ENCODE measurements at places on chromosomes 12 and 14. TPM values are rescaled to one million over a fixed set of nuclear protein-coding genes. Genes with fewer than 3 reads are reported as not detected.

The DBX2 gene
- total RNA-seq = not detected

- H3K27ac ChIP-seq = no peak overlapping the region
- no peak for DNase-seq
- no peaks in the 10 kb centered on the region for H3K27me3 ChIP-seq
- H3K4me1 ChIP-seq = no peaks in the 10 kb centered on the region
- H3K4me3 ChIP-seq = no peak overlapping the region
Observed at GRCh38 chr14:29370024-29370423, 557.6 kb downstream of the PRKD1 start.

- H3K4me1 ChIP-seq = no peaks in the 10 kb centered on the region
- H3K27me3 ChIP-seq = no peaks in the 10 kb centered on the region
- no peak overlapping the region for H3K27ac ChIP-seq
- peaks cover 33% of the 10 kb centered on the region for H3K36me3 ChIP-seq
- no peak overlapping the region for H3K4me3 ChIP-seq
Observed at GRCh38 chr12:124422142-124422569, 127.3 kb downstream of the RFLNA start.

- H3K4me1 ChIP-seq = no peaks in the 10 kb centered on the region
- H3K4me3 ChIP-seq = no peak overlapping the region
- no peak overlapping the region for H3K27ac ChIP-seq
- H3K36me3 ChIP-seq = no peaks in the 10 kb centered on the region
- peaks cover 25% of the 10 kb centered on the region for H3K27me3 ChIP-seq
Observed at GRCh38 chr12:112837629-112838197, 46.2 kb downstream of the RPH3A start.

- peaks cover 2% of the 10 kb centered on the region for H3K27me3 ChIP-seq
- DNase-seq = no peak
- H3K4me3 ChIP-seq = no peak overlapping the region
- H3K27ac ChIP-seq = no peak overlapping the region
Observed at GRCh38 chr12:96882862-96883261, 24.2 kb upstream of the NEDD1 start.

DNA sequence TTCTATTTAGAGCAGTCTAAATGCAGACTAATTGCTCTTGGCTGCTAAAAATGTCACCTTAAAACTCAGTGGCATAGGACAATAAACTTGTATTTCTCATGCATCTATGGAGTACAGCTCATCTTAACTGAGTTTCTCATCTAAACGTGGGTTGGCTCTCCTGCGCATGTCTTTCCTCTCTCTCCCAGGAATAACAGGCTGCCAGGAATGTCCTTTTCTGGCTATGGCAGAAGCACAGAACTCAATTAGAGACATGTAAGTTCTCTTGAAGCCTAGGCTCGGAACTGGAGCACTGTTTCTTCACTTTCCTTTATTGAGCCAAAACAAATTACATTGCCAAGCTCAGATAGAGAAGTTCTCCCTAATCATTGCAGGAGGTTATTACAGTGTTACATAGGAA lies 722.3 kb upstream of the FLRT2 start:
- no peaks in the 10 kb centered on the region for H3K27me3 ChIP-seq
- H3K4me3 ChIP-seq = no peak overlapping the region
- H3K4me1 ChIP-seq = no peaks in the 10 kb centered on the region
- no peaks in the 10 kb centered on the region for H3K36me3 ChIP-seq
- H3K27ac ChIP-seq = no peak overlapping the region

All from activated CD4-positive, alpha-beta T cell treated with anti-CD3 and anti-CD28 coated beads for 36 hours (primary cell).